ENCODE measurements at places on chromosomes 2 and 18.

- DNase-seq, result no peak
Measured at GRCh38 chr2:136381722-136382633, 264.0 kb upstream of the CXCR4 start.

DNA sequence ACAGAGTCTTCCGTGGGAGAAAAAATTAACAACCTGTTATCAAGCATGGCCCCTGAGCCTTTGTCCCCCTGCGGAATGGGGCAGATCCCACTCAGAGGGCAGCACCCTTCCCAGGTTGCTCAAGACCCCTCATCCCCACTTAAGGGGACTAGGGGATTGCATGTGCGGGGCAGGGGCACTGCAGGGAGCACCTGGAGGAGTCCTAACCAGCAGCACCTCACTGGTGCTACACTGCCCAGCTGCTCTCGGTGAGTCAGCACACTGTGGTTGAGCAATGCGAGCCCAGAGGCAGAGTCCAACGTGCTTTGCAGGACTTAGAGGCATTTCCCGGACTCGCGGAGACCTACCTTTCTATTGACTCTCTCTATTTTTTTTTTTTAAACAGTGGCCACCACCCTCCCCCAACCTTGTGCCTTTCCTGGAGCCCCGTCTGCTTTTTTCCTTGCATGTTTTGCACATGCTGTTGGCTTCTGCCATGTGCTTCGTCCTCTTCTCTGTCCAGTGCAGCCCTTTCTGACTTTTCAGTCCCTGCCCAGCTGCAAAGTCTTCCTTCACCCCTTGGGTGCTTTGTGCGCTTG is 74.0 kb downstream of the IL1R2 start:
- no peak for DNase-seq

GRCh38 chr2:167271932-167272331 is 383.7 kb downstream of the XIRP2 start:
- no peak for DNase-seq

DNA sequence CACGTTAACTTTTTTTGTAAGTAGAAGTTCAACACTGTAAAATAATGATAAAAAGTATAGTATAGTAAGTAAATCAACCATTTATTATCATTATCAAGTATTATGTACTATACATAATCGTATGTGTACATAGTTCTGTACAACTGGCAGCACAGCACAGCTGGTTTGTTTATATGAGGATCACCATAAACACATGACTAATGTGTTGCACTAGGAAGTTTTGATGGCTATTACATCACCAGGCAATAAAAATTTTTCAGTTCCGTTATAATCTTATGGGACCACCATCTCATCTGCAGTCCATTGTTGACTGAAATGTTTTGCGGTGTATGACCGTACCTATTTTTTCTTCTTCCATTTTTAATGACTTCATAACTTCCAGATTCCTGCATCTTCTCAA is 39.2 kb upstream of the ZNF385B start:
- DNase-seq, result no peak

- DNase-seq, result no peak
Measured at GRCh38 chr2:46956981-46957531, 41.5 kb upstream of the MCFD2 start.

DNA sequence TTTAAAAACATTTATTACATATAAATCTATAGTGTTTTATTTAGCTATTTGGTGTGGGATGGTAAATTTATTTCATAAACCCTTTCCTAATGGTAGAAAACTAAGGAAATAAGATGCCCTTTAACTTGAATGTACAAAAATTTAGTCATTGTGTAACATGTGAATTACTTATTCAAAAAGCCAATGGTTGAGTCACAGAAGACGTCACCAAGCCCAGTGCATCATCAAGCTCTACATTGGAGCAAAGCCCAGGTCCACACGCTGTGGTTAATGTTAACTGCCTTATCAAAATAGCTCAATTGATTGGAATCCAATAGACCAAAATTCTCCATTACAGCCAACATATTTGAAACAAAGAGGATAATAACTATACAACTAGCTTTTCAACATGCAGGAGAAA is 145.5 kb upstream of the LYPD1 start:
- DNase-seq, result no peak

- DNase-seq, result no peak
Measured at GRCh38 chr2:3426615-3427014, 47.1 kb downstream of the TRAPPC12 start.

DNA sequence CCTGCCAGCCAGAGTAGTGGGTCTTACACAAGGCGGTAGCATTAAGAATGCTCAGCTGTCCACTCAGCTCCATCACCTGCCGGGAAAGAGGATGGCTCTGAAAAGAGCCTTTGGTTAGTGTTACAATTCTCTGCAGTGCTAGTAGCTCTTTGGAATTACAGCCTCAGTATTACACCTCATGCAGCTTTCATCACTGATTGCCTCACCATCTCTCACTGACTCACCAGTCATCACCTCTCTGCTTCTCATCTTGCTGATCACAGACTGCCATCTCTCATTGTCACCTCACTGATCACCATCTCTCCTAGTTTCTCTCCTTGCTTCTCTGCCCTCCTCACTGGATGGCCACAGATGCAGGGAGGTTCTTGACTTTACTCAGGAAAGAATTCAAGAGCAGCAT is 573.5 kb upstream of the SETBP1 start:
- no peak for DNase-seq

DNA sequence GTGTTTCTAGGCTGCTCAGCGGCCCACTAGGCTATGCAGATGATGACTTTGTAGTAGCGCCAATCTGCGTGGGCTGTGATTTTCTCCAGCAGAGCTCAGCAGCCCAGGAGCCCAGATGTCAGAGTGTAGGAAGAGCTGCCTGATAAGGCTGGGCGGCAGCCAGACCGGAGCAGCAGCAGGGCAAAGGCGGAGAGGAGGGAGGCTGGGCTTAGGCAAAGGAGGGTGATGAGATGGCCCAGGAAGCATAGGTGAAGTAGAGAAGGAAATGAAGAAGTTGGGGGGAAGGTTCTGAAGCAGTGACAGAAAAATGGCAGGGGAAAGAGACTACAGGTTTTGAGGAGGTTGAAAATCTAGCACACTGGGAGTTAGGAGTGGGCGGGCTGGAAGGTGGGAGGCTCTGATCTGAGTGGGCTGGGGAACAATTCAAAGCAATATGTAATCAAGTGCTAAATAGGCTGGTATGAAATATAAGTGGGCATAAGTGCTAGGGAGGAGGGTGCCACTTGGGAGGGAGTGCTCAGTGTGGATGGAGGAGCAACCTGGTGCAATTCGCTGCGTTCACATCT is 50.6 kb upstream of the STPG4 start:
- peak; percentile 13 for DNase-seq

DNA sequence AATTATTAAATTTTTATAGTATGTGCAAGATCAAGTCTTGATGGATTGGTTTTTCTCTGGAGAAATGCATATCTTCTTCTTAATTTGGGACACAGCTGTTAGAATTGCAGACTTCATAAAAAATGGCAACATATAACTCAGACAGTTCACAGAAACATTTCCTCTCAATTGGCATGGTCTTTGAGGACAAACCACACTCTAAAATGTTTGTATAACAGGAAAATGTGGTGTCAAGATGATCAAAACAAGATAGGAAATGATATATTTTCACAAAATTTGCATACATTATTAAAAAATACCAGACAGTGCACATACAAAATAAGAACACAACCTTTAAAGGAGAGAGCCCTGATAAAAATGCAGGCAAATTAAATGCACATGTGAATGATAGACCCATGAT is 63.9 kb downstream of the ICOS start:
- no peak for DNase-seq

- no peak for DNase-seq
Measured at GRCh38 chr2:8154936-8155335, 526.9 kb upstream of the ID2 start.

DNA sequence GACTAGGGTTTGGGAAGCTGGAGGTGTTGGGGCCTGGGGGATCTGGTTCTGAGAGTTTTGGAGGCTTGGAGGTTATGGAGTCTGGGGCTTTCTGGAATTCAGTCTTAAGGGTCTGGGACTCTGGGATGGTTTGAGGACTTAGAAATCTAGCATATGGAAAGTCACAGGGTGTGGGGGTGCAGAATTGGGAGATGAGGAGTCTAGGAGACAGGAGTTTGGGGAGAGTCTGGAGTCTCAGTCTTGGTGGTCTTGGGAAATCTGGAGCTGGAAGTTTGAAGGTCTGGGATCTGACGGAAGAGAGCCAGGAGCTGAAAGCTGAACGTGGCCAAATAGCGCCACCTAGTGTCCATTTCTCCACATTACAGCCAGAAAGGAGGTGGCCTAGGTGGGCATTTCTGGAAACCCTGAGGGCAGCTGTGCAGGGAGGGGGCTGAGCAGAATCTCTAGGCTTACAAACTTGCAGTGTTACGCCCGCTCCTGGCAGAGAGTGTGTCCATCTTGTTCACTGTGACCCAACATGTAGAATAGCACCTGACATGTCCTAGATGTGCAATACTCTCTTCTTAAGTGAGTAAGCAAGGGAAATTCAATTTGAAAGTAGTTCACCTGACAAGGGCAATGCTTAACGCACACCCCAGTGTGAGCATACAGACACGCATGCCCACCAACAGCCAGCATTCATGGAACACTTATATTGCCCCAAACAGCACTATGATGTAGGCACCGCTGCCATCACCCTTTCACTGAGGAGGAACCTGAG is 204.8 kb downstream of the TFCP2L1 start:
- peak; percentile 30 for DNase-seq

DNA sequence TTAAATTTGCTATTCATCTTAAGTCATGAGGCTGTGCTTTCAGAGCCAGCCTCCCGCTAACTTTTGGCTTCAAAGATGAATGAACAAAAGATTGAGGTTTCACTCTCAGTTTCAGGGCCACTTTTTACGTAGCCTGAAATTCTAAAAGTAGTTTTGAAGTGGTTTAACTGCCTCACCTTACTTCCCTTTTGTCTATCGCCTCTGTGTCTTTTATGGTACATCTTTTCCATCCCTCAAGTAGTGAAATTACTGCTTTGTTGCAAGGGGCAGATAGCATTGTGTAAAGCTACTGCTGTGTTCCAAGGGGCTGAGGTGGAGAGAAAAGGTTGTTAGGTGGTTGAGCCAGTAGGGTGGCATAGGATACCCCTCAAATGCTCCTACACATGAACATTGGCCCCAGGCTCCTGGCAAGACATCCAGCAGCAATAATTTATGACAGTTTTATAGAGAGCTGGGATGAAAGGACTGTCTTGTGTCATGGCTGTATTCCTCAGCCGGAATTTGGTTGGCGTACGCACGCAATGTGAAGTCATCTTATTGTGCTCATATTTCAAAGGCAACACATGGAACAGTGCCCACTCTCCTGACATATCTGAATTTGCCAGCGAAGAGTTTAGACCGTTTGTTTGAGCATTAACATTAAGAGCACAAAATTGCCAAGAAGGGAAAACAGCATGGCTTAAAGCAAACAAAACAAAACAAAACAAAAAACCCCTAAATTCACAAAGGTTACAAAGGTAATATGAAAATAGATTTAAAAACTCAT is 32.2 kb downstream of the QPCT start:
- peak; percentile 79 for DNase-seq

DNA sequence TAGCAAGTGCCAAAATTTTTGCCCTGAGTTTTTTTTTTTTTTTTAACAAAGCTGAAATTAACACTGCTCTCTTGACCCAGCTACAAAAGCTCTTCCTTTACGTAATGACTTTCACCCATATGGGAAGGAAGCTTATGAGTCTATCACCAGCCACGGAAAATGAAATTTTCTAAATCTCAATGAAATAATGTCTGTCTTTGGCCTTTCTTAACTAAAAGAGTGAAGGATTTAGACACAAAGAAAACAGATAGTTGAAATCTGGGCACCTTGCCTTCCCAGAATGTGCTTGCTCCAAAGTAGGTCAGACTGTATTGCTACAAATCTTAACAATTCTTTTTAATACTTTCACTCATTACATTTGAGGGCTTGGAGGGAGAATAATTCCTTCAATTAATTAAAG is 180.8 kb upstream of the MGAT5 start:
- DNase-seq, result no peak

- DNase-seq, result no peak
Measured at GRCh38 chr18:2100694-2101213, 470.6 kb downstream of the METTL4 start.

- DNase-seq, result no peak
Measured at GRCh38 chr2:23397478-23397877, 12.5 kb downstream of the KLHL29 start.

GRCh38 chr2:238913931-238914647 is 66.2 kb downstream of the TWIST2 start:
- no peak for DNase-seq

DNA sequence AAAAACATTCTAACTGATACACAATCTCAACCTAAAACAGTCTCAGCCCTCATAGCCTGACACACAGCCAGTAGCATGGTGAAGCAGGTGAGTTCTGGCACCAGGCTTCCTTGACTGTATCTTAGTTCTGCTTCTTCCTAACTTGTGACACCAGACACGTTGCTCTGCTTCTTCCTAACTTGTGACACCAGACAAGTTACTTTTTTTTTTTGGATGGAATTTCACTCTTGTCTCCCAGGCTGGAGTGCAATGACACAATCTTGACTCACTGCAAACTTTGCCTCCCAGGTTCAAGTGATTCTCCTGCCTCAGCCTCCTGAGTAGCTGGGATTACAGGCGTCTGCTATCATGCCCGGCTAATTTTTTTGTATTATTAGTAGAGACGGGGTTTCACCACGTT is 6.7 kb upstream of the ATG16L1 start:
- no peak for DNase-seq

DNA sequence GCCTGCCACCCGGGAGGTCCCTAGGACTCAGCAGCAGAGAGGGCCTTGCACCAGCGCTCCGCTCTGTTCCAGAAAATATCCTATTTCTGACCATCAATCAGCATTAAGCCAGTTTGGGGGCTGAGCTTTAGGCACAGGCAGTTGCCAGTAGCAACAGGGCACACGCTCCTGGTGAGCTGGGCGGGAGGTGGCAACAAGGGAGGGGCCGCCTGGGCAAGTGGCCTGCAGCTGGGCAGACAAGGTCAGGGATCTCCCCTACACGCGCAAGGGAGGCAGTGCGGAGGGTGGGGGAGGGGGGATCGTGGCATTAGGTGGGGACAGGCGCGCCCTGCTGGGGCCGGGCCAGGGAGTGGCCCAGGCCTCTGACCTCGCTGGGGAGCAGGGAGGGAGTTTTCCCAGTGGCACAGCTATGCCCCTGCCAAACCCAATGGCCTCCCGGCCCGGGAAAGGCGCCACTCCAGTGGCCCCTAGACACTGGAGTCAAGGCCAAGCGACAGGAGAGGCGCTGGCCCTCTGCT is 302.8 kb downstream of the NCKAP5 start:
- DNase-seq, result peak; percentile 55

DNA sequence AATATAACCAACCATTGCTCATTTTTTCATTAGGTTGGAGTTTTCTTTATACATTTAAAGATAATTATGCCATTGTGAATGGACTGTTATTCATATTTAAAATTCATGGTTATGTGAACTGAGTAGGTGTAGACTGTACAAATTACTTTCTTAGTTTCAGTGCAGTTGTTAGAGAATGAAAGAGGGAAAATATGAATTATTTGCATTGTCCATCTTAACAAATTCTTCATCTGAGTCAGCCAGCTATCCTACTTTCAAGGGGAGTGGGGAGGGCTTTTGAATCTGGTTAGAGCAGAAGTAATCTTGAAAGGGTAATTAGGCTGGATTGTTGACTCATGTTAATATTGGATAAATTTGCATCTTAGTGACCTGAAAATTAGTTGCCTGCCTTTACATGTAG is 212.0 kb downstream of the MCFD2 start:
- DNase-seq, result no peak
